ENCODE measurements at places on chromosomes 1 and 21.

DNA sequence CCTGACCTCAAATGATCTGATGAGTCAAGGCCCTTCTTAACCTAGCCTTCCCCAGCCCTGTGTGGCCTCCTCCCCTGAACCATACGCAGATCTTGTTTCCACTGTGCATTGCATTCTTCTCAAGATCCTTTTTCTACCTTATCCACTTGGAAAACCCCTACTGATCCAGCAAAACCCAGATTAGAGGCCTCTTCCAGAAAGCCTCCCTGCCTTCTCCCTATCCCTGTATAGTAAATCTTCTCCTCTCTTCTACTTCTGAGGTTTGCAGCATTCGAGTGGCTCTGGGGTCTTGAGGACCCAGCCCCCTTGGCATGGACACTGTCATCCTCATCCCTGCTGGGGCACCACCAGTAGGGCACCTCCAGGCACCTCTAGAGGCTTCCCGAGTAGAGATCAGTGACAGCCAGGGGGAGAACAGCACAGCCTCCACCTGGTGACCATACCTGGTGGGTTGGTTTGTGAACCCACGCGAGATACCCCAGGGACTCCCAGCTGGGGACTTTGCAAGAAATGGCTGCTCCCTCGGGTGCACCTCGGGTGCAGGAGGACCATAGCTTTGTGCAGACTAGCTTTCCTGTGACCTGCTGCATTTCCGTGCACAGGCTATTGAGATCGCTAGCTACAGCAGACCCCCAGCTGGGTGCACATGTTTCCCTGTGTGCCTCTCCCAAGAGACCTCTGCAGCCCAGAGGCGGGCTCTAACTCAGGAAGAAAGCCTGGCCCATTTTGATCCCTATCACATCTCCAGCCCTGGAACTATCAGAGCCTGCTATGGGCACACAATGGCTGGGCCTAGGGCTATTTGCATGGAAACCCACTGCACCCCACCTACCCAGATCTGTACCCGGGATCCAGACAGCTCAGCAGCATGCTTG lies 34.2 kb downstream of the MATN1 start:
- DNase-seq = no peak

DNA sequence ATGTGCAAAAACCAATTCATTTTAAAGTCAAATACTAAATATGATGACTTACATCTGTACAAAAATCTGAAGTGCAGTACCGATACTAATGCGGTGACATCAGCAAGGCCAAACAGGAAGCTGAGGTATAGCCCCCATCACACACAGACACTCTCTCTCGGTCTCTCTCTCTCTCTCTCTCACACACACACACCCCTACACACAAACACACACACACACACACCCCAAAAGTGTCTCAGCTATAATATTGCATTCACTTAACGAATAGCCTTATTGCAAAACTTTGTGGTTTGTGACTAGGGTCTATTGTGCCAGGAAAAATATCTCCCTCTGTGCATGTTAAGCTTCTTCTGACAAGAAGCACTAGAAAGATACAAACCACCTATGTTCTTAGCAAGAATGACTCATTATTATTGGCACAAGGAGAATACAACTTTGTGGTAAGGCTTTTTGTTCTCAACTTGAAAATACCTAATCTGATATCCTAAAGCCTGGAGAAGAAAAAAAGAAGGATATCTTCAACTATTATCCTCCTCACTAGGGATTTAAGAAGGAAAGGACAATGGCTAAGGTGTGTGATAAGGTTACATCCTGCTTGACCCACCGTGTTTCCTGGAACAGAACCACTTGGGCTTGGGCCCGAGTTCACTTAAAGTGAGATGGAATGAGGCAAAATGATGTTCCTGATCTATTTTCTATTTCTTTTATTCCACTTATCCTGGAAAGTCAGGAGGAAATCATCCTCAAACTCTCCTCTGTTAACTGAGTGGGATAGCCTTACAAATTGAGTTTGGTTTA lies 107.1 kb downstream of the NIBAN1 start:
- DNase-seq = peak; percentile 86

GRCh38 chr1:202315576-202316168 lies 26.1 kb downstream of the UBE2T start:
- DNase-seq = peak; percentile 69

DNA sequence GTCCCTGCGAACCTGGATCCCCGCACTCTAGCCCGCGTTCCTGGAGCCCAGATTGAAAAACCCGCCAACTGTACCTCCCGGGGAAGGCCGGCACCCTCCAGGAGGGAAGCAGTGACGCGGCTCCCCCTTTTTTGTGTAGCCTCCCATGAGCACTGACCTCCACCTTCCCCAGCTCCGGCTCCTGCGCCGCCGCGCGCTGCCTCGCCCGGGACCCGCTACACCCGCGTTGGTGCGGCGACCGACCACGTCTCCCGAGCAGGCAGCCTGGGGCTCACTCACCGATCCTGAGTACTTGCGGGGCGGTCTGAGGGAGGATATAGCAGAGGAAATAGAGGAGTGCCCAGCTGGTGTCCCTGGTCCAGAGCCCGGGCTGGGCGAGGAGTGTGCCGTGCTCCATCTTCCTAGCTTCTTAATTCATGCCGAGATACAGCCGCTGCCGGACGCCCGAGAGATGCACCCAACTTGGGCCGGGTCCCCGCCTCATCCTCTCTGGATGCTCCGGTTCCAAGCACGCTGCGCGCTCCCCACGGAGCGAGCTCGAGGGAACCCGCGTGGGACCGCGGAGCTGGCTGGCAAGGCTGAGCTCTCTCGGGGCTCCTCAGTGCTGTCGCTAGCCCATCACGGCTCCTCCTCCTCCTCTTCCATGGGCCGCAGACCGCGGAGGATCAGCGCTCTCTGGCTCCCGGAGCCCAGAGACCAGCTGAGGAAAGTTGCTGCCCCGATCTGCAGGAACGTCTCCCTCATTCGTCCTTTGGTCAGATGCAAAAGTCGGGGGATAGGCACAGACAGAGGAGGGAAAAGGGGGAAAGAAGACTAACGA lies 482 bp downstream of the GRIK1 start:
- DNase-seq = no peak

DNA sequence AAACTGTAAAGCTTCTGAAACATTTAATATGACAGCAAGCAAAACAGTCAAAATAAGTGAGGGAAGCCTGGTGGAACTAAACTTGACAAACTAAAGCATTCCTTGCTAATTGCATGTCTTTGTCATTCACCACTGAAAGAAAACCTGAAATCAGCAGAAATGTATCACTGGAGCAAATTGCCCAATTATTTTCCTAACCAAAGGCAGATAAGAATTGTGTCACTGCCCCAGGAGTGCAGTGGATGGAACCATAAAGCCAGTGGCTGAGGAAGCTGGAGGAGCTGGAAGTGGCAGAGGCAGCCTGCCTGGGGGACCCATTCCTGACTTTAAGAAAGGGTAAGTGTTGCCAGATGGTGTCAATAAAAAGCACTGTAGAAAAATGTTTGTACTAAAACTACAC lies 2.7 kb upstream of the SLC30A10 start:
- no peak for DNase-seq

All from CD4-positive, alpha-beta T cell treated with Interleukin-2 at 100 ng/mL for 4 hours (primary cell).